ENCODE measurements at places on chromosomes 5 and 9.

DNA sequence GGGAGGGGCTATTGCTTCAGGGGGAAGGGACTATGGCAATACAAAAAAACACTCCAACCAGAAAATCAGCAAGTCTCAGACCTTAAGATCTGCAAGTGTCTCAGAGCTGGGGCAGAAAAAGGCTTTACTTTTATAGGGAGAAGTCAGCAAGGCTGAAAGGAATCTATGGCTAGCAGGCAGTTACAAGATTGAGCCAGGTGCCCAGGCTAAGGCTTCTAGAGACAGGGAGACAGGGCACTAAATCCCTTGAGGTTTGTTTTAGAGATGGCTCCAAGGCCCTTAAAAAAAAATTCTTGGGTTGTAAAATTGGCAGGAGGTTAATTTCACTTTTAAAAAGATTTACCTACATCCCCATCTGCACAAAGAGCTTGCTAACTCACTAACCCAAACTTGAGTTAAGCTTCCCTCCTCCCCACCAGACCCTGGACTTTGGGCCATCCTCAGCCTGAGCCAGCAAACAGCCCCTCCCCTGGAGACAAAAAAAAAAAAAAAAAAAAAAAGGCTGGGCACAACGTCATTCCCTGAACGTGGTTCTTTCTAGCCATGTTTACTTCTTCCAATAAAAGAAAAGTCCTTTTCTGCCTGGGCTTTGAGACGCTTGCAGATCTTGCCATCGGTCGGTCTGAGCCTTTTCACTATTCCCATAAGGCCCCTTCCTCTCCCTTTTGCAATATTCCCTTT, 17.9 kb downstream of the NIPAL4 start:
- DNase-seq: no peak

DNA sequence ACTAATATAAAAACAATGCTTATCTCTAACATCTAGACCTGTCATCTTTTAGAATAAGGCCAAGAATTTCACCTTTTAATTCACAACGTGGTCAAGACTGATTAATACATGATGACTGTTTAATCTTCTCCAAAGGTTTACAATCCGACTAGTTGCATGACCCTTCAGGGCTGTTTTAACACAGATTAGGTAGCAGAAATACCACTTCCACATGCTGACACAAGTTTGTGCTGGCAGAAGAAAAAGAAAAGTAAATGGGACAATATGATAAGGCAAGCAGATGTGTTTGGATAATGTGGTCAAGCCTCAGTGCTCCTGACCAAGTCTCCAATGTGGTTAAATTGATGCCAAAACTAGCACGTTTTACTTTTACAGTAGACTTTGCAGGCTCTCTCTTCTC, 31.1 kb downstream of the SEMA6A start:
- DNase-seq: no peak

DNA sequence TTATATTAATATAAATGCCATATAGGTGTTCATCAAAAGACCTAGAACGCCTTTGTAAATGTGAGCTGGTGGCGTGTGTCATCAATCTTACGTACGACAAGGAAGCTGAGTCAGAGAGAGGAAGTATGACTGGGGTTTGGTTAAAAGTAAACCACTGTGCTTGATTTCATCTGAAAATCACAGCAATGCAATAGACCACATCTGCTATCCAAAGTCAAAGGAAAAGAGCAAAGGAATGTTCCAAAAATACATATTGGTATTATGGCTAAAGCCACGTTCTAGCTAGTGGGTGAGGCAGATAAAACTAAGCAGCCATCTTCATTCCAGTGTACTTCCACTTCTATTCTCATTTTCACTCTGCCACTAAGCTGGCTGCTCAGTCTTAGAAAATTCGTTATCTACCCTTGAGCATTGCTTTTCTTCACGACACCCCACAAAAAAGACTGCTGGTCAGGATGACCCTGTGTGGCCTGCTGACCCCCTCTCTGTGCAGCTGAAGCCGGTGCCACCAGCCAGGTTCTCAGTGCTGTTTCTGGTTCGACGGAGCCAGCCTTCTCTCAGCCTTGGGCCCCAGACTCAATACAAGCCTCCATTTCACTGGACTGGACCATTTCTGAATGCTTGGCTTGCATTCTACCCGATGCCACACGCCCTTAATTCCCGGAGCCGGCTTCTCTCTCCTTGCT, 23.8 kb downstream of the SHC3 start:
- peak; percentile 51 for DNase-seq

GRCh38 chr5:96933764-96934707, 1.8 kb upstream of the LNPEP start:
- no peak for DNase-seq

DNA sequence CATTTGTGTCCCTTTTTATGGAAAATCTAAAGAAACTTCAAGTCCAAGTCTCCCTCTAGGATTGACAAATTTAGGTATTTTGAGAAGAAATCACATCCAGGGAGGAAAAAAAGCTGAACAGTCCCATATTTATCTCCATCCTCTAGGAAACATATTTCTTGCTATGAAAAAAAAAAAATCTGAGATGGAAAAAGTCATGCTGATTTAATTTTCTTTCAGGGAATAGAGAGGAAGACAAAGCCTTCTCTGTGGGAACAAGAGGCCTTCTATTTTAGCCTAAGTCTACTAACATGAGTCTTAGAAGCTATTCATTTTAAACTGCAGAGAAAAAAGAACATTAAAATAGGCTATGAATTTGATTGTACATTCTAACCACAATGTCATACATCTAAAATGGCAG, 63.1 kb upstream of the CDK5RAP2 start:
- no peak for DNase-seq

GRCh38 chr9:137012694-137013570, 15.1 kb downstream of the ABCA2 start:
- no peak for DNase-seq

GRCh38 chr9:7536310-7536939, 263.2 kb downstream of the DMAC1 start:
- peak; percentile 59 for DNase-seq

- DNase-seq: no peak
Observed at GRCh38 chr5:10124287-10124686, 125.4 kb downstream of the ATPSCKMT start.

DNA sequence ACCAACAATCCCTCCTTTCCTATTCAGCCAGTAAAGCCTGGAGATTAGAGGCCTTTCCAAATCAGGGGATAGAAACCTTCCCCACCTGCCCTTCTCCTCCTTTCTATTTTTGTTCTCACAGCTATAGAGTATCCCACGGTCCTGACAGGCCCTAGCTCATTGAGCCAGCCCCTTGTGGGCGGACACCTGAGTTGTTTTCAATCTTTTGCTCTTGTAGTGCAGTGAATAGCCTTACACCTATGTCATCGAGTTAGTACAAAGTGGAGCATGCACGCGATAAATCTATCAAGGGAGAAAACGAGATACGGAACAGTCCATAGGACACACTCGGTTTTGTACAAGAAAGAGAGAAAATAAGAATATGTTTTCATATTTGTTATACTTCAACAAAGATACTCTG, 77.2 kb downstream of the TSPAN17 start:
- no peak for DNase-seq

DNA sequence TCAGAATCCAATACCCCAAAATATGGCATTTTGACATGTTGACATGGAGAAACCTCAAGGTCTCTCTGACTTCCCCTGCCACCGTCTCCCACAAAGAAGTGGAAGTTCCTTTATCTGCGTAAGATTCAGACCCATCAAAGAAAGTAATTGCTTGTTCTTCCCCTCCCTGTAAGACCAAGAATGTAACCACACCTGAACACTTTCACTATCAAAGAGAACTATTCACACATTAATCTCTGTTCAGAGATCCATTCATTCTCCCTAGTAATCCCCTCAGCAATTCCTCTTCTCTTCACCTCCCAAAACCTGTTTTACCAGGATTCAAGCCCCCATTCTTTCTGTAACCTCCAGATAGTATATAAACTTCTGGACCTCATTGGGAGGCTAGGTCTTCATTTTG, 4.1 kb upstream of the SLC1A1 start:
- DNase-seq: no peak

GRCh38 chr9:89666364-89666763, 61.6 kb downstream of the GADD45G start:
- DNase-seq: no peak

DNA sequence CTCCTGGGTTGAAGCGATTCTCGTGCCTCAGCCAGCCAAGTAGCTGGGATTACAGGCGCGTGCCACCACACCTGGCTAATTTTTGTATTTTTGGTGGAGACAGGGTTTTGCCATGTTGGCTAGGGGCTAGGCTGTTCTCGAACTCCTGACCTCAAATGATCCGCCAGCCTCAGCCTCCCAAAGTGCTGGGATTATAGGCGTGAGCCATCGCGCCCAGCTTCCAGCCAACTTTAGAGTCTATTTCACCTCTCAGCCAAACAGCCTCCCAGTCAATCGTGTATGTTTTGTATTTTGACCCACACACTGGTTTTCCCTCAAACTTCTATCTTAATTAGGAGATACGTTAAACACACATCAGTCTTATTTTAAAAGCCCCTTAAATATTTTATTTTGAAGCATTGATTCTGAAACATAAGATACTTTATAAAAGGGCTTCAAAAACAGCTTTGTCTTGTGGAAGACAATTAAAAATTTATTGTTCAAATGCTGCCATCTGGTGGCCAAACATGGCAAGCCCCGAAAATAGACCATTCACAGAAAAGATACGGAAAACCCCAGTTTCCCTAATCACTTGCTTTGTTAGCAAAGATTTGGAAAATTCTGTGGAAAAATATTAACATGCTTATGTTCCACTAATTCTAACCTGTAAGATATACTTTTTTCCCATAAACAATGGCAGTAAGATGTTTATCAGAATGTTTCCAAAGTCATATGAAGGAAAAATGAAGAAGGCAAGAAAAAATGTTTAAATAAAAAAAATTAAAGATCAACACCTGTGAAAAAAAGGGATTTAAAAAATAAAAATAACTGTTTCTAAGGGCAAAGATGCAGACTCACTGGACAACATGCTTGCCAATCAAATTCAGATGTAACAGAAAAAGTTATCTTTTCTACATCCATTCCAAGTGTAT, 33.1 kb downstream of the APTX start:
- DNase-seq: peak; percentile 66

- DNase-seq: no peak
Observed at GRCh38 chr9:119164716-119165115, 204.5 kb downstream of the BRINP1 start.

DNA sequence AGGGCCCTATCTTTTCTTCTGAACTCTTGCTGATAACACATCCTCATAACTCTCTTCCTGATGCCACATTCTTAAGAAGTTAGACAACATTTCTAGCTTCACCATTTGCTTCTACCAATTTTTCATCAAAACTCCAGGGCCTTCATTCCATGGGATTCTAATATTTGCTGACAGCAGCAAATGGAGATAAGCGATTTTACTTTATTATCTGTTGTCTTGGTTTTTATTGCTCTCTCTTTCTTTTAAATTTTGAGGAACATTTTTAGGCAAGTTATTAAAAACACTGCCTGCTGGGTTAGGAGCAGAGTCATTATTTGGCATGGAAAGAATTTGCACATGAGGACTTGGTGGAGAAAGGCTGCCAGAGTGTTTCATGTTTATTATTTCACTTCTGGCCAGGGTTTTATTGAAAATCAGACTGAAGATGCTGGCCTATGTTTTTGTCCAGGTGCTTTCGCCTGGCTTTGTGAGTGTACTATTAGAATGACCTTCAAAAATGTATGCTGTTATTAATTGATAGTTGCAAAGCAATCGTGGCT, 27.7 kb downstream of the NSG2 start:
- no peak for DNase-seq

- DNase-seq: no peak
Observed at GRCh38 chr5:1103505-1104326, 8.1 kb downstream of the SLC12A7 start.

GRCh38 chr9:1919229-1919628, 95.9 kb upstream of the SMARCA2 start:
- DNase-seq: no peak

GRCh38 chr5:94025788-94026473, 284.5 kb upstream of the POU5F2 start:
- DNase-seq: no peak

DNA sequence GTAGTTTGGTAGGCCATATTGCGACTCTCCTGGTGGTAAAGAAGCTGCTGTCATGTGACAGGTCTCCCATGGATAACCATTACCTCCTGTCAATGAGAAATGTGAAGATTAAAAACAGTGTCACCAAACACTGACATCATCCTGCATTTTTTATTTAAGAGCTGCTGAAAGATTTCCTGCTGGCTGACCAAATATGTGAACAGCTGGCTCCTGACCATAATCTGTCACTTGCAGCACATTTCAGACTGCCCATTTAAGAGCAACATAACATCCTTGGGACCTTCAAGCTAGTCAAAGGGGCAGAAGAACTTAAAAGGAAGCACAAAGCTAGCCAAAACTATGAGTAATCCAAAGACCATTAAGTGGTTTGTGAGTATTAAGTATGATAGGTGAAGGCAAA, 288.0 kb downstream of the IZUMO3 start:
- no peak for DNase-seq

GRCh38 chr5:36492984-36493654, 113.3 kb upstream of the SLC1A3 start:
- DNase-seq: no peak

- no peak for DNase-seq
Observed at GRCh38 chr9:126791406-126792230, 13.2 kb upstream of the ZBTB43 start.

- DNase-seq: no peak
Observed at GRCh38 chr9:116688806-116689485, 1.8 kb downstream of the TRIM32 start.

DNA sequence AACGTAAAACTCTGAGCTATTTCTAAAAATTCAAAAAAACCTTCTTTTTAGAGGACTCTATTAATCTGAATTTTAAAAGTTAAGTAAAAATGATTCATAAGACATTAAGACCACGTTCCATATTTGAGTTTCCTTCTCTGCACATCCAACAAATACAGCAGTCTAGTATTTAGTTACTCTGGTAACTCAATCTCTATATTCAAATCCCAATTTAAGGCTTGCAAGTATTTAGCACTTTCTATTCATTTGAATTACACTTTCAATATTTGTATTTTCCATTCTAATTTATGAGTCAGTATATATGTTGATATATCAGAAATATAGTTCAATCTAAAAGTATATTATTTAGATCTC, 17.7 kb downstream of the RFX3 start:
- no peak for DNase-seq

DNA sequence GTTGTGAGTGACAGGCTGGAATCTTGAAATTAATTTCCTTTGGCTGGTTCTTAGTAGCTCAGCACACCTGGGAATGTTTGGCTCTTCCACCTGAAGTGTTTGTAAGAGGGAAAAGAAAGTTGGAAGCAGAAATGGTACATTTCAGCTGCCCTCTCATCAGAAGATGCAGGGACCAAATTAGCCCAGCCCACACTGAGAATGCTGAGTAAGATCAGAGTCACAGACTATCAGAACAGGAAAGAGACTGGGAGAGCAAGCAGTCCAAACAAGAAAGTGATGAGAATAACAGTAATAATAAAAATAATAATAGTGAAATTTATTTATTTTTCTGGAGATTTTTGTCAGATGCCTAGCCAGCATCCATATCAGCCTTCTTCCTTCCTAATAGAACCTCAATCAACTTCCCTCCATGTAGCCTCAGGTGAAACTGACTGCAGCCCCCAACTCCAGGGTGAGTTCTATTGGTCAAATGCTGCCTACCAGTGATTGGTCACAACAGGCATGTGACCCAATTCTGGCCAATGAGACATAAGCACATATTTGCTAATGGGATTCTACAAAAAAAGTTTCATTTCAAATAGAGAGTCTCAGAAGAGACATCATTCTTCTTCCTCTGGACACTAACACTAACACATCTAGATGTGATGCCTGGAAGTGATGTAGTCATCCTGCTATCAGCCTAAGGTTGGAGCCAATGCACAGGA, 31.2 kb upstream of the ADRA1B start:
- no peak for DNase-seq

All from activated CD4-positive, alpha-beta T cell treated with anti-CD3 and anti-CD28 coated beads for 48 hours (primary cell).